Heart left ventricle (tissue), 16 donors: ENCODE measurements at places on chromosomes 7 and 10. TPM values are rescaled to one million over a fixed set of nuclear protein-coding genes. Genes with fewer than 3 reads are reported as not detected.

TMEM270 gene
- polyA plus RNA-seq, result not detected

ADAMTS14 gene
- polyA plus RNA-seq, result 0.11 TPM

VIPR2 gene
- 3.3 TPM for polyA plus RNA-seq

RBM20 gene
- polyA plus RNA-seq, result 29.9 TPM

GRM3 gene
- polyA plus RNA-seq, result not detected

PODXL gene
- polyA plus RNA-seq, result 64.6 TPM

PLAU gene
- polyA plus RNA-seq, result 3.3 TPM

NRP1 gene
- polyA plus RNA-seq, result 47.1 TPM

ATRNL1 gene
- polyA plus RNA-seq, result 0.23 TPM

CCAR1 gene
- 24.7 TPM for polyA plus RNA-seq

CRCP gene
- polyA plus RNA-seq, result 17.7 TPM

GNB2 gene
- 199 TPM for polyA plus RNA-seq

ADAP1 gene
- 3.1 TPM for polyA plus RNA-seq

HPSE2 gene
- polyA plus RNA-seq, result 0.06 TPM

GRID2IP gene
- polyA plus RNA-seq, result 0.01 TPM

LIPN gene
- polyA plus RNA-seq, result not detected

COL17A1 gene
- polyA plus RNA-seq, result not detected

NXPH1 gene
- polyA plus RNA-seq, result not detected

ZNF783 gene
- 3.0 TPM for polyA plus RNA-seq

GNAI1 gene
- polyA plus RNA-seq, result 9.2 TPM

IQUB gene
- polyA plus RNA-seq, result not detected

ZNF853 gene
- 5.7 TPM for polyA plus RNA-seq

TFEC gene
- polyA plus RNA-seq, result 0.42 TPM

KNDC1 gene
- 0.04 TPM for polyA plus RNA-seq

OPALIN gene
- polyA plus RNA-seq, result not detected

C7orf57 gene
- polyA plus RNA-seq, result not detected

PRPS1L1 gene
- not detected for polyA plus RNA-seq

TEX47 gene
- polyA plus RNA-seq, result not detected

PNLIPRP1 gene
- polyA plus RNA-seq, result not detected

FEZF1 gene
- not detected for polyA plus RNA-seq

TUBAL3 gene
- polyA plus RNA-seq, result 0.22 TPM

ACBD5 gene
- 41.1 TPM for polyA plus RNA-seq

HACD1 gene
- 80.0 TPM for polyA plus RNA-seq
